ENCODE measurements at places on chromosomes 1 and 21. TPM values are rescaled to one million over a fixed set of nuclear protein-coding genes. Genes with fewer than 3 reads are reported as not detected.
A peak's percentile ranks its signal among the peaks of the same experiment; 100 is the strongest.

DNA sequence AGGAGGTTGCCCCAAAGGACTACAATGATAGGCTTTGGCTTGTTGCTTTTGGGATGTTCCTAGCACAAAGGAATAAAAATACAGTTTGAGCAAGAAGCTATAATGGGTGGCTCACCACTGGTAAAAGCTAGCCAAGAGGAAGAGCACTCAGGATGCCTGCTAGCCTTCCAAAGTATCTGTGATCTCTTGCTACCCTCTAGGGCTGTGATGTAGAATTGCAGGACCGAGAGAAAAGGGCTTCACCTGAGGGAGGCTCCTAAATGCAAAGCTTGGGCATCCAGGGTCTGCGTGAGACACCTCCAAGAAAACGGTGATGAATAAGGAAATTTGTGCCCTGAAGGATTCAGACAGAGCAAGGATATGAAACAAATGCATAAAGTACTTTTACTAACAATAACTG, 17.7 kb downstream of the IVL start:
- no peak for DNase-seq
- no peaks in the 10 kb centered on the region for H3K27me3 ChIP-seq
- H3K4me1 ChIP-seq = no peaks in the 10 kb centered on the region
- no peak overlapping the region for H3K27ac ChIP-seq
- H3K4me3 ChIP-seq = no peak overlapping the region
- H3K36me3 ChIP-seq = no peaks in the 10 kb centered on the region

DENND2C gene
- 2.1 TPM for polyA plus RNA-seq

DNA sequence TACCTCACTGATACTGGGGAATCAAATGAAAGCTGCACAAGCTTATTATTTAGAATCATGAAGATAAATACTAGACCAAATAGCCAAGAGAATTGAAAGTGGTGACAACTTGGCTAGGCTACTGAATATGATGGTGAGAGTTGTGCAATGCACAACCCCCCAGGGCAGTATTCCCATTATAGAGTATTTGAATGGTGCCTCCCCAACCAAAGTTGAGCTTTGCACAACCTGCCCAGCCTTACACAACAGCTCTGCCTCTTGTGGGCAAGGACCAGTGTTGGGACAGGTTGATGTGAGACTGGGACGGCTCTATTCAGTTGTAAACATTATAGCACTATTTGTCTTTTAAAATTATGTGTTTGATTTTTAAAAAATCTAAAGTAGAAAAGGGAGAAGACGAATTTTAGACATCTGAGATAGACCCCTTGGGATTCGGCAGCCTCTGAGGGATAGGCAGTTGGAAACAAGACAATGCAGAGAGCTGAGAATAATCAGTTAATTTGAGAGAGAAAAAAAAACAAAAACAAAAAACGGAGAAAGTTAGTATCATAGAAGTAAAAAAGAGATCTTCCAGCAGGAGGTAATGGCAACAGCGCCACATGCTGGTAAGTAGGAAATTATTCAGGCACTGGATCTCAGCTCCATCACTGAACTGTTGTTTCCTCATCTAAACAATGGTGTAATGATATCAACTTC, 91.0 kb upstream of the KCNA3 start:
- no peak overlapping the region for H3K4me3 ChIP-seq
- no peak overlapping the region for H3K27ac ChIP-seq
- DNase-seq = peak; percentile 32
- H3K27me3 ChIP-seq = peaks cover 17% of the 10 kb centered on the region
- no peaks in the 10 kb centered on the region for H3K4me1 ChIP-seq

DNA sequence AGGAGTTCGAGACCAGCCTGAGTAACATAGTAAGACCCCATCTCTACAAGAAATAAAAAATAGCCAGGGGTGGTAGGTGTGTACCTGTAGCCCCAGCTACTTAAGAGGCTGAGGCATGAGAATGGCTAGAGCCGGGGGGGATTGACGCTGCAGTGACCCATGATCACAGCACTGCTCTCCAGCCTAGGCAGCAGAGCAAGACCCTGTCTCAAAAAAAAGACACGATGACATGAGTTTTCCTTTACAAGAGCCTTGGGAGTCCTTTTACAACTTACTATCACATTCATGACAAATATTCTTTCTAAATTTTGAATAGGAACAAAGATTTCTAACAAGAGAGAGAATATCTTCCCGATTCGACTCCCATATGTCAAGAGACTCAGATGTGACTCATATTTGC, 3.3 kb upstream of the BRWD1 start:
- no peak overlapping the region for H3K27ac ChIP-seq
- H3K36me3 ChIP-seq = peaks cover under 1% of the 10 kb centered on the region
- H3K27me3 ChIP-seq = no peaks in the 10 kb centered on the region
- no peak for DNase-seq
- no peak overlapping the region for H3K4me3 ChIP-seq
- peaks cover 22% of the 10 kb centered on the region for H3K4me1 ChIP-seq

- H3K27me3 ChIP-seq = no peaks in the 10 kb centered on the region
- H3K4me1 ChIP-seq = no peaks in the 10 kb centered on the region
- no peak for DNase-seq
- H3K27ac ChIP-seq = no peak overlapping the region
- no peak overlapping the region for H3K4me3 ChIP-seq
Measured at GRCh38 chr1:71921935-71922559, 360.3 kb downstream of the NEGR1 start.

MINDY1 gene
- polyA plus RNA-seq = 20.4 TPM

DNA sequence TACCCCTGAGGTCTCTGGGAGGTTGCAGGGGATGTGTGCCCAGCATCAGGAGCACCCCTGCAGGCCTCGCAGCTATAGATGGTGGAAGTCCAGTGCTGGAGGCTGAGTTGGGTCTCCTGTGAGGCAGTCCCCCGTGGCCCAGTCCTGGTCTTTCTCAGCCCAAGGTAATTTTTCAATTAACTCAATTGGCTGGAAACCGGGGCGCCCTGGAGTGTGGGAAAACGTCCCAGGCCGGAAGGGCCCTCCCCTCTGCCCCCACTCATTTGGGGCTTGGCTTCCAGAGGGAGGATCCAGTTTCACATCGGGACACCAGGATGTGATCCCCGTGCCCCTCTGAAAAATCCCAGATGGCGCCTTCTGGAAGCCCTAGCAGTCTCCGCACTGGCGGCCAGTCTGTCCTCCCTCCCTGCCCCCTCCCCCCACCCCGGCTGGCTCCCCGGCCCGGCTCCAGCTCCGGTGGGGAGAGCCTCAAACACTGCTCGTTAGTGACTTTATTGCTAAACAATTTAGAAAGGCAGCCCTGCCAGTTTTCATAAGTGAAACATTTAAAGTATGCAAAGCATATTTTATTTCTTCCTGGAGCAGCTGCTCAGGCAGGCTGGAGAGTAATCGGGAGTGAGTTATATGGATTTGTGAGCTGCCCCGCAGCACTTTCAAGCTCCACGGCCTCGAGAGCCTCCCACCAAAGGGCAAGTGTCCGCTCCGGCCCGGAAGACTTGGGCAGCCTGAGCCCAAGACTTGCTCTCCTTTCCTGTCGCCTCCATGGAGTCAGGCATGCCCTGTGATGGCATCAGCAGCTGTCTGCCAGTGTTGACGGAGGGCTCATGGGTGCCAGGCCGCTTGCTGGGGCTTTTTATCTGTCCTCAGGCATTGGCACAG, 208.2 kb upstream of the TMEM51 start:
- no peaks in the 10 kb centered on the region for H3K36me3 ChIP-seq
- no peaks in the 10 kb centered on the region for H3K27me3 ChIP-seq
- DNase-seq = peak; percentile 49

GPR52 gene
- polyA plus RNA-seq = 0.07 TPM

BSND gene
- not detected for polyA plus RNA-seq

GRCh38 chr1:192579010-192579738, 3.6 kb downstream of the RGS1 start:
- H3K4me3 ChIP-seq = no peak overlapping the region
- DNase-seq = no peak
- no peaks in the 10 kb centered on the region for H3K4me1 ChIP-seq

- H3K36me3 ChIP-seq = no peaks in the 10 kb centered on the region
- no peak overlapping the region for H3K27ac ChIP-seq
- H3K4me1 ChIP-seq = no peaks in the 10 kb centered on the region
- no peak for DNase-seq
- H3K4me3 ChIP-seq = no peak overlapping the region
Measured at GRCh38 chr1:188872376-188872775, 1605.3 kb downstream of the BRINP3 start.

GRCh38 chr1:199282751-199283305, 644.0 kb downstream of the PTPRC start:
- no peak for DNase-seq
- no peaks in the 10 kb centered on the region for H3K36me3 ChIP-seq
- H3K27me3 ChIP-seq = no peaks in the 10 kb centered on the region

SKI gene
- polyA plus RNA-seq = 28.7 TPM

GRCh38 chr1:2929335-2929734, 91.9 kb upstream of the ACTRT2 start:
- no peaks in the 10 kb centered on the region for H3K36me3 ChIP-seq
- no peak for DNase-seq
- H3K4me3 ChIP-seq = no peak overlapping the region
- no peaks in the 10 kb centered on the region for H3K27me3 ChIP-seq
- H3K27ac ChIP-seq = no peak overlapping the region
- H3K4me1 ChIP-seq = no peaks in the 10 kb centered on the region

DNA sequence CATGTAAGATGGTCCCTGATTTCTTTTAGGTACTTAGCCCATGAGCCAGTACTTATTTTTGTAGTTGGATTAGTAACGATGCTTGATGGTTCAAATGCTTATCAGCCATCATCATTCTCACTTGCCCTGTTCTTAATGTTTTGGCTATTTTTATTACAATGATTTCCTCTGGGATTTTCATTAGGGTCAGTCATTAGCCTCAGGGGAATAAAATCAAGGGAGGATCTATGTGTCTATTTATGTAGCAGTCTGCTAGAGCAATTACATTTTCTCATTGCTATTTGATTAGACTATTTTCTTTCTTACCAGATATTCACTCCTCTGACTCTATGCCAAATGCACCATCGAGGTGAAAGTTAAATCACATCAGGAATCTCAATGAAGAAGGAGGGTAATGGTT, 10.9 kb upstream of the CCT8 start:
- no peaks in the 10 kb centered on the region for H3K36me3 ChIP-seq
- H3K4me3 ChIP-seq = no peak overlapping the region
- H3K27ac ChIP-seq = no peak overlapping the region
- H3K4me1 ChIP-seq = peaks cover 11% of the 10 kb centered on the region

DNA sequence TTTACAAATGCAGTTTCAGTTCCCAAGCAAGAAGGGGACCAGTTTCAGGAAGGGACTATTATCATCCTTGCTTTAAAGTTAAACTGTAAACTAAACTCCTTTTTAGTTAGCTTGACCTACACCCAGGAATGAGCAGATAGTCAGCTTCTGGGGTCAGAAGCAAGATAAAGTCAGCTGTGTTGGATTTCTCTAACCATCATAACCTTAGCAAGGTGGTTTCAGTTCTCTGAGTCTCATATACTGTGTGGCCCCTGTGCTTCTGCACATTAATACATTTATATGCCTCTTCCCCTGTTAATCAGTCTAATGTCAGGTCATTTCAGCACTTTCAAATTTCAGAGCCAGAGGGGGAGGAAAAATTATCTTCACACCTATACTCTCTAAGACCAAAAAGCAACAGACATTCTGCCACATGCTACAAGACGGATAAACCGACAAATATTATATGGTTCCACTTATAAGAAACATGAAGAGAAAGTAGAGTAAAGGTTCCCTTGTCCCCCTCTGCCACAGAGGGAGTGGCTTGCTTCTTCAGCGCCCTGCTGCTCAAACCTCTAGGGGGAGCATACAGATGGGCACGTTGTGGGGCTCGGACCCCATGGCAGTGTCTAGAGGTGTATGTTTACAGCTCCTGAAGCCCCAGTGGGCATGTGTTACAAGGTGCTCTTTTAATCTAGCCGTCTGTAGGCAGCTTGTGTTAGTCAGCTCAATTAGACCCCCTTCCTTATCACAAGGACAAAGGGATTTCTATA, 89.1 kb downstream of the SMYD3 start:
- H3K4me1 ChIP-seq = no peaks in the 10 kb centered on the region
- H3K4me3 ChIP-seq = no peak overlapping the region
- H3K36me3 ChIP-seq = no peaks in the 10 kb centered on the region
- no peaks in the 10 kb centered on the region for H3K27me3 ChIP-seq

- no peak overlapping the region for H3K27ac ChIP-seq
- H3K4me3 ChIP-seq = no peak overlapping the region
- no peaks in the 10 kb centered on the region for H3K36me3 ChIP-seq
- H3K4me1 ChIP-seq = peaks cover 38% of the 10 kb centered on the region
Measured at GRCh38 chr1:63618011-63618410, 24.8 kb downstream of the PGM1 start.

DNA sequence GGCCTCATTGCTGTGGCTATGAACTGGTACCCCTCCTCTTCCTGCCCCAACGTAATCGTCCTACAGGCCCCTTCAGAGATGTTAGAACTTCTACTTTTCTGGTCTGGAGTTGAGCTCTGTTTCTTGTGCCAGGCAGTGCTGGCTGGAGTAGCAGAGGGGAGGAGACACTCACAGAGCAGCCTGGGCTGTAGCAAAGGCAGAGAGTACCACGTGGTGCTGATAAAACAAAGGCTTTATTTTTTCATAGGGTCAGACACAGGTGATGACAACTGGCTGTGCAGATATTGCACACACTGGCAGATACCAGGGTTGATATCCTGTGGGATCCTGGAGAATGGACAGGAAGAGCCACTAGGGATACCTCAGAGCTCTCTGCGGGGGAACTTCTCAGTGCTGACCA, 23.2 kb downstream of the CRCT1 start:
- no peaks in the 10 kb centered on the region for H3K4me1 ChIP-seq
- DNase-seq = no peak
- H3K36me3 ChIP-seq = no peaks in the 10 kb centered on the region
- no peak overlapping the region for H3K4me3 ChIP-seq
- H3K27me3 ChIP-seq = peaks cover 11% of the 10 kb centered on the region
- H3K27ac ChIP-seq = no peak overlapping the region

TAS1R1 gene
- not detected for polyA plus RNA-seq

WNT4 gene
- 0.04 TPM for polyA plus RNA-seq

GRCh38 chr1:24764848-24765247, 19.6 kb downstream of the CLIC4 start:
- no peaks in the 10 kb centered on the region for H3K36me3 ChIP-seq
- peak overlapping the region; percentile 37 for H3K27ac ChIP-seq
- peaks cover 45% of the 10 kb centered on the region for H3K4me1 ChIP-seq
- H3K27me3 ChIP-seq = no peaks in the 10 kb centered on the region

DNA sequence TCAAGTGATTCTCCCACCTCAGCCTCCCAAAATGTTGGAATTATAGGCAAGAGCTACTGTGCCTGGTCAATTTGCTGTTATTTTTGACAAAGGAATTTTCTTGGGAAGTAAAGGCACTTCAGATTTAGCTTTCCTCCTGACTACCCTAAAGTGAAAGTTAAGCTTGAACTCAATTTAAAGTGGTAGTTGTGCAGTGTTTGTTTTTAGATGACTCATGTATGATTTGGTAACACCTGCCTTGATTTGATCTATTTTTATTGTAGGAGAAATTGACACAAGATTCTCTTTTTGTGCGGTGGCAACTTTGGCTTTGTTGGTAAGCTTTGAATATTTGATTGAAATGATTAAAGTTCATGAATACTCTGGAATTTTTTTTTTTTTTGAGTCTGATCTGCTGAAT, 5.0 kb downstream of the RABGGTB start:
- DNase-seq = no peak
- H3K4me3 ChIP-seq = no peak overlapping the region
- no peaks in the 10 kb centered on the region for H3K27me3 ChIP-seq
- no peaks in the 10 kb centered on the region for H3K36me3 ChIP-seq
- no peak overlapping the region for H3K27ac ChIP-seq

SARS1 gene
- polyA plus RNA-seq = 179 TPM

ADCY10 gene
- polyA plus RNA-seq = 0.19 TPM

NCDN gene
- 14.6 TPM for polyA plus RNA-seq

TMEM269 gene
- polyA plus RNA-seq = not detected

PIP5K1A gene
- 20.5 TPM for polyA plus RNA-seq

- no peaks in the 10 kb centered on the region for H3K4me1 ChIP-seq
- no peak overlapping the region for H3K27ac ChIP-seq
- no peak overlapping the region for H3K4me3 ChIP-seq
- no peaks in the 10 kb centered on the region for H3K36me3 ChIP-seq
Measured at GRCh38 chr1:152182944-152183361, 23.9 kb upstream of the RPTN start.

MTARC1 gene
- polyA plus RNA-seq = 11.2 TPM

NR0B2 gene
- polyA plus RNA-seq = 6.6 TPM

AMY1C gene
- polyA plus RNA-seq = not detected

Data from heart left ventricle (tissue), 16 donors.